Activated naive CD8-positive, alpha-beta T cell treated with anti-CD3 and anti-CD28 coated beads for 36 hours (primary cell): ENCODE measurements at places on chromosomes 6 and 20. TPM values are rescaled to one million over a fixed set of nuclear protein-coding genes. Genes with fewer than 3 reads are reported as not detected.

- no peaks in the 10 kb centered on the region for H3K27me3 ChIP-seq
- H3K4me1 ChIP-seq: peaks cover 7% of the 10 kb centered on the region
- no peak for DNase-seq
- peaks cover 24% of the 10 kb centered on the region for H3K36me3 ChIP-seq
- H3K4me3 ChIP-seq: no peak overlapping the region
Observed at GRCh38 chr20:63964412-63964811, 5.3 kb downstream of the ZNF512B start.

DNA sequence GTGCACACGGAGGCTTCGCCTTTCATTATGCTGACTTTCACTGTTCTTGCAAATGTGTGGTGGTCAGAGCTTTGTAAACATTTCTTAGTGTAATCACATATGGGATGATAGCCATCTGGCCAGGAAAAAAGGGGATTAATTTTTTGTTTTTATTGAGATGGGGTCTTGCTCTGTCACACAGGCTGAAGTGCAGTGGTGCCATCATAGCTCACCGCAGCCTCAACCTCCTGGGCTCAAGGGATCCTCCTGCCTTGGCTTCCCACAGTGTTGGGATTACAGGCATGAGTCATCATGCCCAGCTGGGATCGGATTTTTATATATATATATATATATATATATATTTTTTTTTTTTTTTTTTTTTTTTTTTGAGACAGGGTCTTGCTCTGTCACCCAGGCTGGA, 11.0 kb upstream of the TIAM2 start:
- H3K27ac ChIP-seq: no peak overlapping the region
- no peak overlapping the region for H3K4me3 ChIP-seq
- peaks cover 5% of the 10 kb centered on the region for H3K4me1 ChIP-seq
- no peak for DNase-seq
- no peaks in the 10 kb centered on the region for H3K27me3 ChIP-seq

Gene OR2H1
- total RNA-seq: not detected

Gene CLVS2
- total RNA-seq: not detected

DNA sequence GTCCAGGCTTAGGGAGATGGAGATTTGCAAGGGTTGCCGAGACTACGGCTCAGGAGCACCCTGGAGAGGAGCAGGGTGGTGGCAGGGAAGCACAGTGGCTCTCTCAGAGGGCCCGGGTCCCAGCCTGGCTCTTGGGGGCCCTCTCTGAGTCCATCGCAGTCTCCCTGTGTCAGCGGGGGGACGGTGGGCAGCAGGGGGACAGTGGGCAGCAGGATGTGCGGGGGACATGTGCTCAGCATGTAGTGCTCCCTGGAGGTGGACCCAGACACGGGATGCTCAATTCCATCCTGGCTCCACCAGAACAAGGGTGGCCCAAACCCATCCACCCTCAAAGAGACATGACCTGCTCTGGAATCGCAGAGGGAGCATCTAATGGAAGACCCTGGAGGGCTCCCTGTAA, 43.0 kb upstream of the ZBP1 start:
- no peak overlapping the region for H3K27ac ChIP-seq
- peaks cover 19% of the 10 kb centered on the region for H3K4me1 ChIP-seq
- H3K36me3 ChIP-seq: no peaks in the 10 kb centered on the region
- no peak overlapping the region for H3K4me3 ChIP-seq
- H3K27me3 ChIP-seq: no peaks in the 10 kb centered on the region

DNA sequence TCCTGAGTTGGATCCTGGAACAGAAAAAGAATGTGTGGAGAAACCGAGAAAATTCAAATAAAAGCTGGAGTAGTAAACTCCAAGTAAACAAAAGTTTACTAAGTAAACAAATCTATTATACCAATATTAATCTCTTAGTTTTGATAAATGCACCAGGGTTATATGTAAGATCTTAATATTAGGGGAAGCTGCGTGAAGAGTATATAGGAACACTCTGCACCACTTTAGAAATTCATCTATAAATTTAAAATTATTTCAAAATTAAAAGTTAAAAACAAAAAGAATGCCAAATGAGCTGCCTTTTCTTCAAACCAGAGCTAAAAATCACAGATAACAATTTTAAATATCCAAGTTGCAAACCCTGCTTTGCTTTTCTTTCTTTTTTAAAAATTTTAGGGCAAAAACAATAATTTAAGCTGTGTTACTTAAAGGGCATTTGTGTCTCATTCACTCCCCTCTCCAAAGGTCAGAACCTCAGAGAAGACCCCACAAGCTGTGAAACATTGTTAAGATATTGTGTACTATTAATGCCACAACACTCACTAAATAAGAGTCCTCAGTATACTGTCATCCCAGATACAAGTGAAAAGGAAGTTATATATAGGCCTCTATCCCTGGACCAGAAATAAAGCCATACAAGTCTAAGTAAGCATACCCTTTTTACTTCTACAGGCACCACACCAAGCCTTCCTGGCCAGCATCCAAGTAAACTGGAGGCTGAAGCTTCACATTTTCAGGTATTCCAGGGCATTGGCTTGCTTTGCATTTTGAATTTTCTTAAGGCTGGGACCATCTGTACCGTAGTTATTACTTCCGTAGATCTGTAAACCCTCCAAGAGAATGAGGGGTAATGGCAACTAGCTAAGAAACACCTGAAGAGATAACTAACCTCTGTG, 7.0 kb downstream of the DNAAF9 start:
- no peak overlapping the region for H3K4me3 ChIP-seq
- peaks cover 2% of the 10 kb centered on the region for H3K36me3 ChIP-seq
- peaks cover 7% of the 10 kb centered on the region for H3K4me1 ChIP-seq
- H3K27me3 ChIP-seq: no peaks in the 10 kb centered on the region
- H3K27ac ChIP-seq: no peak overlapping the region

Gene C20orf144
- total RNA-seq: 0.10 TPM

Gene TGM3
- not detected for total RNA-seq

- H3K27me3 ChIP-seq: no peaks in the 10 kb centered on the region
- DNase-seq: peak; percentile 32
- H3K4me1 ChIP-seq: peaks cover 20% of the 10 kb centered on the region
- peak overlapping the region; percentile 93 for H3K27ac ChIP-seq
- peak overlapping the region; percentile 50 for H3K4me3 ChIP-seq
- no peaks in the 10 kb centered on the region for H3K36me3 ChIP-seq
Observed at GRCh38 chr6:138455746-138456400, 43.4 kb downstream of the NHSL1 start.

GRCh38 chr6:105805501-105806023, 280.6 kb upstream of the PRDM1 start:
- no peaks in the 10 kb centered on the region for H3K27me3 ChIP-seq
- no peak overlapping the region for H3K4me3 ChIP-seq
- no peaks in the 10 kb centered on the region for H3K36me3 ChIP-seq
- no peak for DNase-seq
- H3K4me1 ChIP-seq: peaks cover 12% of the 10 kb centered on the region

Gene SLC32A1
- total RNA-seq: not detected

DNA sequence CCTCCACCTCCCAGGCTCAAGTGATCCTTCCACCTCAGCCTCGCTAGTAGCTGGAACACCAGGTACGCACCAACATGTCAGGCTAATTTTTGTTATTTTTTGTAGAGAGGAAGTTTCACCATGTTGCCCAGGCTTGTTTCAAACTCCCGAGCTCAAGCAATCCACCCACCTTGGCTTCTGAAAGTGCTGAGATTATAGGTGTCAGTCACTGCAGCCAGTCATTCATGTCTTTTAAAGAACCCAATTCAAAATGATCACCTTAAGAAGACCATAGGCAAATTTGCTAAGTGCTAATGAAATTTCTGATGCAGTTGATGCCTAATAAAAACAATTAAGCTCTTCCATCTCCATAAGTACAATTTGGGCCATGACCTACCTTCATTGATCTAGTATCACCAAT, 2.6 kb upstream of the VNN2 start:
- peaks cover 11% of the 10 kb centered on the region for H3K36me3 ChIP-seq
- H3K27ac ChIP-seq: no peak overlapping the region
- H3K4me1 ChIP-seq: peaks cover 40% of the 10 kb centered on the region
- no peak overlapping the region for H3K4me3 ChIP-seq
- DNase-seq: no peak

Gene TCF15
- total RNA-seq: 0.23 TPM

- peak; percentile 47 for DNase-seq
- H3K4me3 ChIP-seq: no peak overlapping the region
- no peaks in the 10 kb centered on the region for H3K27me3 ChIP-seq
- no peak overlapping the region for H3K27ac ChIP-seq
- no peaks in the 10 kb centered on the region for H3K36me3 ChIP-seq
- H3K4me1 ChIP-seq: peaks cover 33% of the 10 kb centered on the region
Observed at GRCh38 chr6:33589731-33590530, 9.9 kb upstream of the BAK1 start.

DNA sequence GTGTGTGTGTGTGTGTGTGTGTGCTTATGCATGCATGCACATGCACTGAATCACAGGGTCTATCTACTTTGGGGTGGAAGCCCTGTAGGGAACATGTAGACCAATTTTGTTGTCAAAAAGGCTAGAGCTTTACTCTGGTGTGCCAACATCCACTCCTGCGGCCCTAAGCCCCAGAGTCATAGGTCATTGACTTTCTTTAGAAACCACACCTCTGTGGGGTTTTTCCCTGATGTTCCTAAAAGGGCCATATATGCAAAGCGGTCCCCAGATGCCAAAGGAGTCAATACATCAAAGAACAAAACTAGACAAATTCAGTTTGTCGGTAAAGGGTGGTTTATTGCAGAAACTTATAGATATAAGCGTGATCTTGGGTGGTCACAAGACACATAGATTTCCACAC, 29.8 kb upstream of the SLC2A12 start:
- H3K4me3 ChIP-seq: no peak overlapping the region
- no peak overlapping the region for H3K27ac ChIP-seq
- no peak for DNase-seq
- peaks cover 15% of the 10 kb centered on the region for H3K4me1 ChIP-seq
- no peaks in the 10 kb centered on the region for H3K36me3 ChIP-seq

DNA sequence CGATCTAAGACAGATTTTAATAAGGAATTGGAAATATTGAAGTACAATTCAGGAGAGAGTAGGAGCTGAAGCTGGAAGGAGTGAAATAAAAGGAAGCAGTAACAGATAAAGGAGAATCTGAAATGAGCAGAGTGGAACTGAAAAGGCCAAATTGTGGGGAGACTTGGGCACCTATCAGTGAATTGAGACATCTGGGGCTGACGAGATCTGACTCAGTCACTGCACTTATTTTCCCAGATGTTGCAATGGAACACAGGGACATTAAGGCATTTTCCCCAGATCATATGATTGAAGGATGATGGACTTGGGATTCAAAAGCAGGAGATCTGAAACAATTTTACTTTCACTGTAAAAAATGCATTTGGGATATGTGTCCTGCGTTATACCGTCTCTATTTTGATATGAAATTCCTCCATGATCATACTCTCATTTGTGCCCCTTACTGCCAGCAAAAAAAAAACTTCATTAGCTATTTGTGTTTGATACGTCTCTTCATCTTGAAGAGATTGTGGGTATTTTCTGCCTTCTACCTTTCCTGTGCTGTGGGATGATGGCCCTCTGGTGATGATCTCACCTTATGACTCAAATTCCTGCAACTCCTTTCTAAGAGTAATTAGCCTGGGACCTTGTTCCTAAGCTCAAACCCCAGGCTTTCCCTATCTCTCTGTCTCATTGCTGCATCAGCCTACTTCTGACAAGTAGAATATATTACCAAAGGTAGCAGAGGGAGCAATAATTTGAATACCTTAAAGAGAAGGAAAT, 278.5 kb upstream of the MAN1A1 start:
- no peaks in the 10 kb centered on the region for H3K27me3 ChIP-seq
- no peak for DNase-seq
- no peak overlapping the region for H3K4me3 ChIP-seq
- H3K4me1 ChIP-seq: no peaks in the 10 kb centered on the region
